Stimulated activated CD4-positive, alpha-beta T cell treated with anti-CD3 and anti-CD28 coated beads, TNF-alpha, amount 100 ng/mL, for 48 hours (primary cell): ENCODE measurements at places on chromosomes 7 and 10.

DNA sequence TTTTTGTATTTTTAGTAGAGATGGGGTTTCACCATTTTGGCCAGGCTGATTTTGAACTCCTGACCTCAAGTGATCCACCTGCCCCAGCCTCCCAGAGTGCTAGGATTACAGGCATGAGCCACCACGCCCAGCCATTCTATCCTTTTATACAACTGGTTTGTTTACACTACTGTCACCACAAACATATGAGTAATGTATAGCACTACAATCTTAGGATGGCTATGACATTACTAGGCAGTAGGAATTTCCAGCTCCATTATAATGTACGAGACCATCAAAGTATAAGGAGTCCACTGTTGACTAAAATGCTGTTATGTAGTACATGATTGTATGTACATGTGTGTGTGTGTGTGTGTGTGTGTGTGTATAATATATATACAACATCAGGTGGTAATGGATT lies 1126.1 kb upstream of the LRRN3 start:
- no peak for DNase-seq

DNA sequence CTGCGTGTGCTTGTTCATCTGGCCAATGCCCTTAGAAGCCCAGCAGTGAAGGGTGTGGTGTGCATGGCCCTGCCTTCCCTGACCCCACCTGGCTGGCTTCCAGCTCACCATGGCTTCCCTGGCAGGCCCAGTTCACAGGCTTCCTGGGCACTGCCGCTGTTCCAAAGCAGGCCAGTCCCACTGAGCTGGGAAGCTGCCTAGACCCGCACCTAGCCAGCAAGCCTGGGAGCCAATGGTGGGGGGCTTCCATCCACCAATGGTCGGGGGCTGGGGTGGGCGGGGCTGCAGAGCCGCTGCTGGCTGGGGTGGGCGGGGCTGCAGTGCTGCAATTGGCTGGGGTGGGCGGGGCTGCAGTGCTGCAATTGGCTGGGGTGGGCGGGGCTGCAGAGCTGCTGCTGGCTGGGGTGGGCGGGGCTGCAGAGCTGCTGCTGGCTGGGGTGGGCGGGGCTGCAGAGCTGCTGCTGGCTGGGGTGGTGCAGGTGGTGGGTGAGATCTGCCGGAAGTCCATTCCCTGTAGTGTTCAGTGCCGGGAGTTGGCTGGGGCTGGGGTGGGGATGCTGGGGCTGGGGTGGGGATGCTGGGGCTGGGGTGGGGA lies 12.4 kb downstream of the CALY start:
- DNase-seq, result peak; percentile 59

- DNase-seq, result no peak
Observed at GRCh38 chr7:81158189-81158588, 239.3 kb upstream of the SEMA3C start.

DNA sequence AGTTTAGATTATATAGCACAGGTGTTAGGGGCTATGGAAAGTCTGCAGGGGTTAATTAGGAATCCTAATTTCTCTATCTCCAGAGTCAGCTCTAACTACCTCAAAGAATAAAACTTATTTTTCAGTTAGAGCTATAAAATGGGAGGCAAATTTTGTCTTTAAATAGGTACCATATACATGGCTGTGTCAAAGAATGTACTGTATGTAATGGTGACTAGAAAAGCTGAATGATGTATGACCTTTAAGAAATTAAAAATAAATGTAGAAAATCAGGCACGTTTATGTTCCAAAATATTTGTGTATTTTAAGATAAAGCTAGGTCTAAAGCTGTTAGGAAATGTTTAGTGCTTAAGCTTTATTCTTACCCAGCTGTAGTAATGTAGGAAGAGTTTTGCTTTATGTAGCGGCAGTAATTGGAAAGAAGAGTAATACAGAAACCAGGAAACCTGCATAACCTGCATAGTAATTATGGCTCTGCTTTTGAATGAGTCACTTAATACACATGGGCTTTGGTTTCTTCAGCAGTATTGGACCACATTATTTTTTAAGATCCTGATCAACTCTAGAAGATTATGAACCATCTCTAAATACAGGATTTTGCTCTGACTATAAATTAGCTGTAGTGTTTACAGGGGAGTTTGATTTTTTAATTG lies 85.0 kb downstream of the KMT2E start:
- no peak for DNase-seq

GRCh38 chr10:32738958-32739357 lies 219.1 kb downstream of the ITGB1 start:
- DNase-seq, result no peak

- DNase-seq, result no peak
Observed at GRCh38 chr10:99422529-99423096, 7.8 kb downstream of the GOT1 start.

GRCh38 chr10:72719941-72720592 lies 28.1 kb downstream of the MCU start:
- DNase-seq, result no peak

GRCh38 chr7:7737674-7738073 lies 19.3 kb upstream of the RPA3 start:
- no peak for DNase-seq

DNA sequence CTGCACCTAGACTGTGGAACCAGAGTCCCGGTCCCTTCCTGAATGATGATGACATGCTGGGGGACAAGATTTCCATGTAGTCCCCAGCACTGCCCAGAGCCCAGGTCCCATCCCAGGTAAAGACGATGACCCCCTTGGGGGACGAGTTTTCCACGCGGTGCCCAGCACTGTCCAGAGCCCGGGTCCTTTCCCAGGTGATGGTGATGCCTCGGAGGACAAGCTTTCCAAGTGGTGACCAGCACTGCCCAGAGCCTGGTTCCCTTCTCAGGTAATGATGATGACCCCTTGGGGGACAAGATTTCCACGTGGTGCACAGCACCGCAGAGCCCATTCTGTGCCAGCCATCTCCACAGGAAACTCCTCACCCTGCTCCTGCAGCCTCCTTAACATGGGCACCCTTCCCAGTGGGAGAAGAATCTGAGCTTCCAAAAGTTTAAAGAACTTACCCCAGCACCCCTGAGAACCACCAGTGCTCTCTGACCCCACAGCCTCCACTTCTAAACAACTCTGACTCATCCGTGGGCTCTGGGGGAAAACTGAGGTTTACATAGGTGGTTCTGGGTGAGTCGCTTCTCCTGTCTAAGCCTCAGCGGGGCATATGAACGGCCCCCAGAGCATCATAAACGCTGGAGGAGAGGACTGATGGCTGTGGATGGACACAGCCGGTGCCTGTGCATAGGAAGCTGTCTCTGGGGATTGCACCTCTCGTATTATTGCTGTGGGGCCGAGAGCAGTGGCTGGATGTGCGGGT lies 233.2 kb downstream of the TCERG1L start:
- no peak for DNase-seq

DNA sequence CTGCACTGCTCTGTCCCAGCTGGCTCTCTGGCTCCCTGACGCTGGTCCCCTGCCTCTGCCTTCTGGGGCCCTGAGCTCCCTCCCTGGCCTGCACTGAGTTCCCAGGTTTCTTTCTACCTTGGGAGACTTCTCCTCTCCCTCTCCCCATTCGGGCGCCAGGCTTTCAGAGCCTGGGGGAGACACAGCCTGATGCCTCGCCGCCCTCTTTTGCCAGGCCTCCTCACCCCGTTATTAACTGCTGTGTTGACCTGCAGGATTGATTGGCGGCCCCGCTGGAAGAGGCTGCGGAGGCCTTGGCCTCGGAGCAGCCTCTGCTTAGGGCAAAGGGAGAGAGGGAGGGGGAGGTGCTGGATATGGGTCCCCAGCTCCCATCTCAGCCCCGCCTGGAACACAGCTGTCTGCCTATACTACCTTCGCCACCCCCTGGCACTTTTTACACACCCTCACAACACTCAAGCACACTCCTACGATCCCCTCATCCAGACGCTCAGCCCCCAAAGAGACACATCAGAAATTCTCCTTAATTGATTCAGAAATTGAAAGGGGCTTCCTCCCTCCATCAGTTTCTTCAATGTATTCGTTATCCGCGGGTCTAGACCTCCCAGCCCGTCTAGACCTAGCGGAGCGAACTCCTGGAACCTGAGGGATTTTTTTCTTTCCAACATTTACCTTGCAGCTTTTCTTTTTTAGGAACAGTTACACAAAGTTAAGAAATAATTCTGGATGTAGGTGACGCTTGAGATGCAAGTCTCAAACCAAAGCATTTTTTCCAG lies 7.1 kb upstream of the PAX2 start:
- DNase-seq, result no peak
